ENCODE measurements at places on chromosomes 4 and X.

GRCh38 chr4:88900432-88900831 lies 156.6 kb downstream of the FAM13A start:
- DNase-seq = no peak

DNA sequence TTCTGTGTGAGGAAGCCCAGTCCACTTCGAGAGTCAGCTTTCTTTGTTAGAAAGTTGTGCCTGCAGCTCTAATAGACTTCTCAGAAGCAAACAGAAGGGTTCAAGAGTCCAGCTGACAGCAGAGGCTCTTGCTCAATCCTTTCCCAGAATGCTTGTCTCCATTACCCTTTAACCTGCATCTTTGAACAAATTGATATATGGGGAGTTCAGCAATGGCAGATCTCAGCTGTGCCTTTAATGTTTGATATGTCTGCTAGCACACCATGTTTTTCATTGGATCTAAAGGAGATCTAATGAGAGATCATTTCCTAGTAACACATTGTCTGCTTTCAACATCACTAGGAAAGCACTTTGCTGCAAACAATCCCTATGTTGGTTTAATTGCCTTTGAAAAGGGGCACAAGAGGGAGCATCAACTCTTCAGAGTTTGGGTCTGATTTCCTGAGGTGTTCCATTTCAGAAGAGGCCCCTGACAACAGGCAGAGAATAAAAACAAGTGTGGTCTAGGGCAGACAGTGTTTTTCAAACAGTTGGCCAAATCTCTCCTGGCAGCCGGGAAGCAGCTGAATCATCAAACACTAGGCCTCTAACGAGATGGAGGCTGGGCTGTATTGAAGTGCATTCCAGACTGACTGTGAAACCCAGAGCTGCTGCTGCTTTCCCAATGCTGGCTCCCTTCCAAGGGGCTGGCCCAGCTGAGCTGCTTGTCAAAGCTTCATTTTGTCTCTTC lies 55.5 kb downstream of the LUZP4 start:
- peak; percentile 88 for DNase-seq

DNA sequence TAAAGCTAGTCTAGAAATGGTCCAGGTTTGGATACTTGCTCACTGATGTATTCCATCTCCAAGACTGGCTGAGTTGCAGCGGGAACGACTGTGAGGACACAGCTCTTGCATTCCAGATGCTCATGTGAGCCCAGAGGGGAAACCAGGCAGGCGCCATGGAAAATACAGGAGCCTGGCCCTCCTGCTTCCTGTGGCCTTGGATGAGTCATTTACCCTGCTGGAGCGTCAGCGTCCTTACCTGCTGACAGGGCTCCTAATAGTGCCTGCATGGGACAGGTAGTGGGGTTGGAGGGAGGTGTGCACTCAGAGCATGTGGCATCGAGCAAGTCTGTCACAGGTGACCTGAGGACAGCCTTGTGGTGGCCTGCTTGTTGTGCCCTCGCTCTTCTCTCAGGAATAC lies 69.4 kb downstream of the NSG1 start:
- no peak for DNase-seq

DNA sequence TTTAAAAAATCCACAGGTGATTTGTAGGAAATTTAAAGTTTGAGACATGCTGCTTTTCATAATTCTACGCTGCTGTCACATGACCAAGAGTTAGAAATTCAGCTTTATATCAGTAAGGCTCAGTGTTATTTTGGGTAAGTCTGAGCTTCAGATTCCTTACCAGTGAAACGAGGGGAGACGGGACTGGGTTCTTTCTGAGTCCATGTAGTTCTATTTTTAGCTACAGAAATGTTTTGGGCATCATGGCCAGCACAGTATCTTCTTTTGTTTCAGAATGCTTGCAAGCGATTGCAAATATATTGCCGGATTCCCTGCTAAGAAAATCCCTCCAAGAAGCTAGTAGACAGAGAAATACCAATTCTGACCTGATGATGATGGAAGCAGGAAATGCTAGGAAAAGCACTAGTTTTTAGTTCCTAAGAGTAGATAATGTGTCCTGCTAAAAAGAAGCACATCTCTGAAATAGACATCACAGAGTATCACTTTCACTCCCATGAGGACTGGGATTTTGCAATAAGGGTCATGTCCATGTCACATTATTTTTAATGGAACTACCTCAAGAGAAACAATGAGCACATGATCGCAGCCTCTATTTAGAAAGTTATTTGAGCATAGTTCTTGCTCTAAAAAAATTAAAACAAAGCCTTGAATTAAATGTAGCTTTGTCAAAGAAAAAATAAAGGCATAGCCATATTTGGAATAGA lies 10.9 kb downstream of the ATP1B4 start:
- DNase-seq = no peak

- no peak for DNase-seq
These were observed 35.4 kb upstream of the TMSB15B start for GRCh38 chrX:103927030-103927429.

GRCh38 chrX:153875391-153876111 lies 10.4 kb downstream of the L1CAM start:
- peak; percentile 78 for DNase-seq

- no peak for DNase-seq
These were observed 91.6 kb downstream of the ANXA10 start for GRCh38 chr4:168183717-168184571.

GRCh38 chrX:71095981-71096759 lies 519 bp downstream of the FOXO4 start:
- DNase-seq = no peak

- DNase-seq = no peak
These were observed 36.2 kb upstream of the PRDX4 start for GRCh38 chrX:23631136-23631535.

GRCh38 chrX:124348885-124349453 lies 2.6 kb downstream of the SH2D1A start:
- no peak for DNase-seq

DNA sequence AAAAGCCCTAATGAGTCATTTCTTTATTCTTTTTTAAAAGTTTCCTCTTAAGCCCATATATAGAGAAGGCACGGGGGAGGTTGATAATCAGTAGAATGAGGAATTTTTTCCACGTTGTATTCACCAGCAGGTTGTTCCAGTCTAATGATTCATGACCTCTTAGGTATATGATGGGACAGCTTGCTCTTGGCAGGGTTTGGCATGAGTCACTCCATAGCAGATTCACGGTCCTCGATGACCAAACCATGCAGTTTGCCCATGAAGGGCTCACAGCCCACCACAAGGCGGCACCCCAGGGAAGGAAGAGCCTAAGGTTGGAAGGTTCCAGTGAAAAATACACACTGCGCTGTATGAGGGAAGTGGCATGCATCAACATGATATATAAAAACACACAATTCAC lies 623.8 kb upstream of the DIPK2B start:
- DNase-seq = no peak
